ENCODE measurements at places on chromosomes 7 and 10. TPM values are rescaled to one million over a fixed set of nuclear protein-coding genes. Genes with fewer than 3 reads are reported as not detected.

The PRPS1L1 gene
- not detected for total RNA-seq

The ACTR3C gene
- 2.2 TPM for total RNA-seq

The COL28A1 gene
- total RNA-seq: 0.92 TPM

The AS3MT gene
- total RNA-seq: 16.5 TPM

The GNAT3 gene
- total RNA-seq: not detected

The RNLS gene
- 7.3 TPM for total RNA-seq

The SPOCK2 gene
- 1.8 TPM for total RNA-seq

The DYNC1I1 gene
- 3.2 TPM for total RNA-seq

The CXCL12 gene
- 28.3 TPM for total RNA-seq

The GRID2IP gene
- total RNA-seq: 1.7 TPM

The CDK14 gene
- total RNA-seq: 23.9 TPM

The EPDR1 gene
- 5.3 TPM for total RNA-seq

The DPYSL4 gene
- 26.3 TPM for total RNA-seq

The CARD11 gene
- total RNA-seq: 20.0 TPM

The ACSM6 gene
- not detected for total RNA-seq

The AKR1C4 gene
- not detected for total RNA-seq
